Activated T-cell treated with anti-CD3 and anti-CD28 coated beads for 48 hours (primary cell): ENCODE measurements at places on chromosomes 7 and 10.

DNA sequence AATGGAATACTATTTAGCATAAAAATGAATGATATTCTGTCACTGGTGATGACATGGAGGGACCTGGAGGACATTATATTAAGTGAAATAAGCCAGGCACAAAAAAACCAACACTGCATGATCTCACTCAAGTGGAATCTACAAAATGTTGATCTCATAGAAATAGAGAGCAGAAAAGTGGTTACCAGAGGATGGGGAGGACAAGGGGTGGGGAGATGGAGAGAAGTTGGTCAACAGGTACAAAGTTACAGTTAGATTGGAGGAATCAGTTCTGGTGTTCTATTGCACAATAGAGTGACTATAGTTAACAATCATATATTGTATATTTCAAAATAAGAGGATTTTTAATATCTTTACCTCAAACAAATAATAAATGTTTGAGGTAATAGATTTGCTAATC is 24.7 kb upstream of the SLC18A3 start:
- no peak for DNase-seq

GRCh38 chr10:24313283-24313682 is 104.3 kb downstream of the KIAA1217 start:
- DNase-seq, result no peak

DNA sequence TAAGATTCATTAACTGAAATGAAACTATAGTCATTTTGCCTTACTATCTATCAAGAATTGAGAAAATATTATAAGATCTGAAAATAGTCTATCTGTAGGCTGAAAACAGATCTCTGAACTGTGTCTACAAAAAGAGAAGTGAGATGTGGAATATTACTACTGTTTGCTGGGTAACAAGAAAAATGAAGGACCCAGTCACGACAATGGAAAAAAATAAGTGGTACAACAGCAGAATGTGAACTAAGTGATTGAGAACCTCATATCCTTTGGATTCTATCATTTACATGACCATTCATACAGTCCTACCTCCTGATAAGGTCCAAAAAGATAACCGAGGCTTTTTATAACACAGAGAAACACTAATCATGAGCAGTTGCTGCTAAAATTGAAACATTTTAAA is 94.3 kb downstream of the UBE2H start:
- DNase-seq, result no peak

DNA sequence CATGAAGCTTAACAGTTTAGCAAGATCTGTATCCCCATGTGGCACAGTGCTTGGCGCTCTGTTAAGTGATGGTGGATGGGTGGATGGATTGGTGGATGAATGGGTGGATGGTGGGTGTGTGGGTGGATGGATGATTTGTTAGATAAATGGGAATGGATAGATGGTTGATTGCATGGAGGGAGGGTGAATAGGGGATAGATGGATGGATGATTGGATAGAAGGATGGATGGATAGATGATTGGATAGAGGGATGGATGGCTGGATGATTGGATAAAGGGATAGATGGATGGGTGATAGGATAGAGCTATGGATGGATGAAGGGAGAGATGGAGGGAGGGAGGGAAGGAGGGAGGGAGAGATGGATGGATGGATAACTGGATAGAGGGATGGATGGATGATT is 229.7 kb downstream of the CUX1 start:
- DNase-seq, result no peak

DNA sequence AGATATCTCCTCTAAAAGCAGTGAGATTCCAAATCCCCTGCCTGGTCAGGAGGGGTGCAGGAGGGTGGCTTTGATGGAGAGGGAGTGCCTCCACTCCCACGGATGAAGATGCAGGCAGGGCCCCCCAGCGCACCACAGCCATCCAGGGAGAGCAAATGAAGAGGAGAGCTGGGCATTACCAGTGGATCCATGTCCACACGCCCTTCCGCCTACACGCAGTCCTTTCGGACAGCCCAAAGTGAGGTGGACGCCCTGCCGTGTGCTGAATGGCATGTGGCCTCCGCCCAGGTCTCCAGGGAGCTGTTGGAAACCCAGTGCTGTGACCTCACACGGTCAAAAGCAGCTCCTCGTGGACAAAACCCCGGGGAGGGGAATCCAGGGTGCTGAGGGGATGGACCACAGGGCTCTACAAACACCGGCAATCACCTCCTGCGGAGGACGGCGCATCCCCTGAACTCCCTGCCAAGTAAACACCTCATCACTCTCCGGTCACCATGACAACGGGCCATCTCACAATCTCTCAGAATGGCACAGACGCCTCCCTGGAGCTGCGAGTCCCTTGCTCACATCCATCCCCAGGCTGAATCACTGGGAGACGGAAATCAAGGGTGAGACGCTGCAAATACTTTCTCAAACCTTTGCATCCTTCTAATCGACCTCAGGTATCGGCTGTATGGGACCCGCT is 35.0 kb upstream of the DNAAF5 start:
- DNase-seq, result no peak

DNA sequence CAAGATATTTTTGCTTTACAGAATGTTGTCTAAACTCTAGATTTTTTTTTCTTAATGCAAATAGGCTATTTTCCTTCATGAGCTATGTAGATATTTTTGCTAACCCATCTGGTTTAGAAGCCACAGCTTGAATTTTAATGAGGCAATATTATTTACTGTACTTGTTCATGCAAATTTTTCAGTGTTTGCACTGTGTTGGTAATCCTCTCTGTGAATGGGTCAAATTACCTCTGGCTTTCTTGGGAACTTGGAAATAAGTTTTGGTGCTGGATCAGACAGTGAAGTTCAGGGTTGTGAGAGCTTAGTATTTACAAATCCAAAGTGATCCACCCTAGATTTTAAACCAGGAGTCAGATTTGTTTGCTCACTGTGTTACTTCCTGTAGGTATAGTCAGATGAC is 686.9 kb downstream of the NXPH1 start:
- DNase-seq, result no peak

DNA sequence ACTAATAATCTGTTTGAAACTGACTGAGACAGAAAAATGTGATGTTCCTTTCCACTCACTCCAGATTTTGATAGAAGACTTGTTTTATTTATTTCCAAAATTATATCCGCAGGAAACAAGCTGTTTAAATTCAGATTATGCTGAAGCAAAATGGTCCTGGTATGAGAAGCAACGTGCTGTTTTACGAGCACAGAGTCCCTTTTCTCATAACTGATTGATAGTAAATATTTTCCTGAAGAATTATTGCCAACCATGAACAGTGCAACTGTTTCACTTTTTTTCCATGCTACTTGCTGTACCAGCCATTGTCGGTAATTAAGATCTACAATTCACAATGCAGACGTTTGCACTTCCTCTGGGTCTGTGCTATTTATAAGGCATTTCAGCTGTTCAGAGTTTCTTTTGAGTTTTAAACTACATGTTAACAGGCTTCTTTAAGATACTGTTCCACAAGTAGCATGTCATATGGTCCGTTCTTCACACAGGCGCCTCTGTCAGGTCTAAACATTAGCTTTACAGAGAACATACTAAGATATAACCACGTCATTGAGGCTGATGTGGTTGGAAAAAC is 103.8 kb downstream of the POLL start:
- DNase-seq, result no peak

DNA sequence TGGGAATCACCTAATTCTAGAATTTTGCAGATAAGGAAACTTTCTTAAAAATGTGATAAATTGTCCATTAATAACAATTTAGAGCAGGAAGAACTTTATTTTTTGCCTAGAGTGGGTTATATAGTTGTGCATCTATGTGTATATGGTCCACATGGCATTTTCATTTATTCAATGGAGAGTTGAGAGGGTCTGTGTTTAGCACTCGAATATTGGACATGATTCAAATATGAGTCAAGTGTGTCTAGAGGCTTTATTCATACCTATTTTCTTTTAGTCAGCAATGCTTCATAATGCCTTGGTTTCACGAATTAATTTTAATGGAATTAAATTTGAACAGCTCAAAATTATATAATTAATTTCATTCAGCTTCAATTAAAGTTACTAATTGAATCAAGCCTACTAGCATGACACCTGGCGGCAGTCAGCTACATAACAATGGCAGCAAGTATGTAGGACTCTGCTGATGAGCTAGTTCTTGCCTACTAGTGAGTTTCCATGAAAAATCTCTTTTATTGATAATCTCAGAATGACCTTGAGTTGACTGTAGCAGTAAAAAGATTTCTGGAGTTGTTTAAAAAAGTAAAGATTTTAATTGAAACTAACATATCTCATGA is 17.7 kb downstream of the MDFIC start:
- no peak for DNase-seq

- no peak for DNase-seq
These were observed 117.1 kb downstream of the ZMIZ1 start for GRCh38 chr10:79185796-79186374.

- DNase-seq, result no peak
These were observed 3.0 kb upstream of the CXCL12 start for GRCh38 chr10:44387853-44388251.

- no peak for DNase-seq
These were observed 171.8 kb downstream of the SEMA3A start for GRCh38 chr7:84022684-84023308.

GRCh38 chr10:120684226-120684625 is 166.9 kb upstream of the WDR11 start:
- no peak for DNase-seq

DNA sequence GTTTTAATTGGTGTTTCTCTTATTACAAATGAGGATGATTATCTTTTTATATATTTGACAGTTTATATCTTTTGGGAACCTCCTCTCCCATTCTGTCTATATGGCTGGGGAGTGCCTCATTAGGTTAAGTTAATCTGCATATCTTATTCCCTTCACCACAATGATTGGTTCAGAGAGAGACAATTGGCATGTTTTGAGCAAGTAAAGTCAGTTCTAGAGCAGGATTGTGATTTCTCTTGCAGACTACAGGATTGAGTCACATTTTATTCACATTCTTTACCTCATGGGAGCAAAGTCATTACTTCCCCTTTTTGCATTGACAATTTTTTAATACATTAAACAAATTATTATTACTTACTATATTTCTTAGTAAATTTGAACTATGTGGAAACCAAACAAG is 345.6 kb downstream of the MDFIC start:
- no peak for DNase-seq

GRCh38 chr10:69802424-69803161 is 887 bp downstream of the COL13A1 start:
- DNase-seq, result no peak

DNA sequence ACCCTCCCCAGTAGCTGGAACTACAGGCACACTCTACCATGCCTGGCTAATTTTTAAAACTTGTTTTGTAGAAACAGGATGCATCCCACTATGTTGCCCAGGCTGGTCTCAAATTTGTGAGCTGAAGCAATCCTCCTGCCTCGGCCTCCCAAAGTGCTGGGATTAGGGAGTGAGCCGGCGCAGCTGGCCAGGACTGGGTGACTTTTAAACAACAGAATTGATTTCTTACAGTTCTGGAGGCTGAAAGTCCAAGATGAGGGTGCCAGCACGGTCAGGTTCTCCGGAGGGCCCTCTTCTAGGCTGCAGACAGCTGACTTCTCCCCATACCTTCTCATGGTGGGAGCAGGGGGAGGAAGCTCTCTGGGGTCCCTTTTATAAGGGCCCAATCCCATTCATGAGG is 75.2 kb upstream of the CHST15 start:
- DNase-seq, result no peak

DNA sequence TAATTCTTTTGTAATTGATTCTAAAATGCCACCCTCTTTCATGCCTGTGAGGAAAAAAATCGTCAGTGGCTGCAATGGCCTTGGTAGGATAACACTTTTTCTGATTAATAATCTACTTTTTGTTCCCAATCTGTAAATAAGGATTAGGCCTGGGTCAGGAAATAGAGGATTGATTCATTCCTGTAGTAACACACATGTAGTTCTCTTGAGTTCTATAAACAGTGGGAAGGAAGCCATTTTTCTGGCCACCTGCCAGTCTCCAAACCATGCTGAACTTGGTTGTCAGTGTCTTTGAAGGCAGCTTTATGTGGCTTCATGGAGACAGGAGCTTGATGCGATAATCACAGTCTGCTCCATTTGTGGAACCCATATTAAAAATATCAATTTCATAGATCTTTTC is 169.3 kb upstream of the NFE2L3 start:
- DNase-seq, result no peak

DNA sequence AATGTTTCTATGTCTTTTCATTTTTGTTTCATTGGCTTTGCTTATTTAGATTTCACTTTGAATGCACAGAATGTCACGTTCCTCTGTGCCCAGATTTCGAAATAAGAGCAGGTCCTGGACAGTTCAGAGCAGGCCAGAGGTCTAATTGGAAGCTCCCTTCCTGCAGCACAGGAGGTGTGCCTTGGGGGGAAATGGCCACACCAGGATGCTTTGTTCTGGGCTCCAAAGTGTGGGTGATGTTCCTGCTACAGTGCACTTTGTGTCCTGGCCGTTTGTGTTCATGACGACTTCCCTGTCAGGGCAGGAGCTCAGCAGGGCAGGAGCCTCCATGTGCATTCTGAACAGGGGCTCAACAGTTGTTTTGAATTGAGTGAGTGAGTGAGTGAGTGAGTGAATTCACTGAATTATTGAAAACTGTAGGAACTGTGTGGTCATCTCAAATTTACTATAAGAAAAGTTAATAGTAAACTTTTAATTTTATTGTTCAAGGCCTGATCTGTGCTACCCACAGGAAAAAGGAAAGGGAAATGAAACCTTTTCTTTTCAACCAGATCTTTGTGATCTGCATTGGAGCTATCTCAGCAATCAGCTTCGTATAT is 109.5 kb upstream of the GJD4 start:
- no peak for DNase-seq

DNA sequence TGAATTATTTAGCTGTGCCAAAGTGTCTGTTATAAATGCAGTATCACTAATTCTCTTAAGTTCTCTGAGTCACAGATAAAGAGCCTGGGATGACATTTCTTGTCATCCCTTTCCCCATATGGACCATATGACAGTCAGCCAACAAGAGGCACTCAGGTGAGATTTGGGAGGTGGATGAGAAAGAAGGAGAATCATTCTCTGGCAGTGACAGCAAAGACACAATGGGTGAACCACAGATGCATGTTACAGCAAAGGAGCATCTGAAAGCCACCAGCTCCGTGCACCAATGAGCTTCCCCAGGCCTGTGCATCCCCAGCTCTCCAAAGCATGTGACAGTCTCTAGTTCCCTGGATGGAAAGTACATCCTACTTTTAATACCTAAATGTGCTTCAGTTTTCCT is 10.8 kb downstream of the GIMAP6 start:
- no peak for DNase-seq

- DNase-seq, result no peak
These were observed 97.3 kb upstream of the SFMBT2 start for GRCh38 chr10:7507887-7508726.

- no peak for DNase-seq
These were observed 59.9 kb downstream of the COL26A1 start for GRCh38 chr7:101422356-101423195.
